Memory B cell (primary cell): ENCODE measurements at places on chromosomes 6 and 20.

DNA sequence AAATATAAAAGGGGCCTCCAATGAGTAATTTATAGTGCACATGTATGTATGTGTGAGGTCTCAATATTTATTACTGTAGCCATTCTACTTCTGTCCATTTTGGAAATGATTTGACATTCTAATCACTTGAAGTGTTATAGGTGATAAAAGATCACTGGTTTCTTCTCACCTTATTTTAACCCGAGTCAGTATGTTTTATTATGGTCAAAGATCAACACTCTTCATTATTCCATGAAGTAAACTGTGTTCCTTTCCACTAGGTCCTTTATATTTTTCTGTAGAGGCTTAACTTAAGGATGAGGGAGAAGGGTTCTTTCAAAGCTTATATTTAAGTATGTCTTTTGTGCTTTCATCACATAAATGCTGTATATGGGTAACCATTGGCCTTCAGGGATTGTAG, 47.2 kb downstream of the FAM83B start:
- no peak for DNase-seq

DNA sequence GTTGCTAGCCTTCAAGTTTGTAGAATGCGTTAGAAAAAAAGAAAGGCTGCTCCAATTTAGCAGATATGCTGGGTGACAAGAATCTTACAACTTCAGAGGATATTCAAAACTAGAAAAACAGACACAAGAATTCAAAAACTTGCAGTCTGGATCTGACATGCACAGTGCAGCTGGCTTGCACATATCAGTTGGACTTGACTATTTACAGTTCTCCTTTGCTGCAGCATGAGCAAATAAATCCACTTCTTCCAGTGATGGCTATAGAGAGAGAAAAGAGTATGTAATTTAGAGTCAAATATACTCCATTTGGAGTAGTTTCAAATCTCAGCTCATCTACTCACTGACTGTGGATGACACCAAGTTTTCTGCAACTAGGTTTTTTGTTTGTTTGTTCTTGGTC, 247.0 kb downstream of the RIMS1 start:
- DNase-seq = no peak

- DNase-seq = no peak
Observed at GRCh38 chr6:22445946-22446345, 123.4 kb upstream of the HDGFL1 start.

- no peak for DNase-seq
Observed at GRCh38 chr6:55868771-55869479, 6.5 kb downstream of the BMP5 start.

DNA sequence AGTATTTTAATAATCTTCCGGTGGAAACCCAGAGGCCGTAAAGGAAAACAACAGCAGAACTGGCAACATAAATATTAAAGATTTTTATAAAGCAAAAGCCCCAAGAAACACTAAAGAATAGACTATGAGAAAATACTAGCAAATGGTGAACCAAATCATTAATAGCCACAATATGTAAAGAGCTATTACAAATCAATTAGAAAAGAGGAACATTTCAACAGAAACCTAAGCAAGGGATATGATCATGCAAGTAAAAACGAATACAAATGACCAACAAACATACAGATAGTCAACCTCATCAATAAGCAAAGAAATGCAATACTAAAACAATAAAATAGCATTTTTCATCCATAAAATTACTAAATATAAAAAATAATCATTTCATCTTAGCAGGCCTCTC, 3.6 kb downstream of the FBXL4 start:
- no peak for DNase-seq

GRCh38 chr20:14711652-14712051, 374.2 kb upstream of the FLRT3 start:
- no peak for DNase-seq

DNA sequence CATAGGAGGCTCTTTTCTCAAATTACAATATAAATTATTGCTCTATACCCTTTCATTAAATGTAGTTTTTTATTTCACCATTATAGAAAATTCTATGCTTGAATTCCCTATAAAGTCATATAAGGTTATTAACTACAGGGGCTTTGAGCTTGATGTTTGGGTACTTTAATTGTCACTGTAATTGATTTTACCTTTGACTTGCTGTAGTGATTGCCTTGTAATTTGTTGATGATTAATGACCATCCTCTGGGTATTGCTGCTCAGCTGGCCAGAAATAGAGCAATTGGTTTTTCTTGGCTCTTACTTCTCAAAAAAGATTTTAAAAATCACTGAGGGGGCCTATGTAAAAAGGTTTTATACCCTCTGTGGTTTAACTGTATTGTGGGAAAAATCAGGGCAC, 1186.0 kb downstream of the KHDRBS2 start:
- DNase-seq = no peak

GRCh38 chr6:117906958-117907600, at the start of gene SLC35F1:
TSS of gene SLC35F1 (plus strand) at chr6:117907264.
- DNase-seq = no peak

DNA sequence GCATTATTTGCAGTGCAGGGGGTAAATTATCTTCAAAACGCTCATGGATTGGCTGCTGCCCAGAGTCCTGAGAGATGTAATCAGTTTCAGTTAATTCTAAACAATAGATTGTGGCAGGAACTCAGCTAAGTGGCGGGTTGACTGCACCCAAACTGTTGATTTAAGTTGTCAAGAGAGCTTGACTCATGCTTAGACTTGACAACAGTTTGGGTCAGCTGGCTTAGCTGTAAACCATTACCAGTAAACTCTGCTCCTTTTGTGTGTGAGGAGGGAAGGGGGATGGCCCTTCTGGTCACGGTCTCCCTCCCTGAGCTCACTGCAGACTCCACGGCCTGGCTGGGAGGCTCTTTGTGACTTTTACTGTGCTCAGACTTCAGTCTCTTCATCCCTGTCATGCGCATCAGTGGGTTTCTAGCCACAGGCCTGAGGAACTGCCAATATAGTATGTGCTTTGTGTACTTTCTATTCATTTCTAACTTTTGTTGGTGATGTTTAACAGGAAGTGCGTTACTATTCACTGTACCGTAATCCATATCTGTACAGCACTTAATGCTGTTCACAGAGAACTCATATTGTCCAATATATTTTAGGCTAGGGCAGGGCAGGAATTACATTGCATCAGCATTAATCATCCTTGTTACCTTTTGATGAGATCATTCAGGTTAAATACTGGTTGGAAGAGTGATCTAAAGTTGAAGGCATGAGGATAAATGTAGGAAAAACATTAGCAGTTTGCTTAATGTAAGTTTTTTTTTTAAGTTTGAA, 488.3 kb downstream of the CDKAL1 start:
- no peak for DNase-seq

GRCh38 chr6:107571354-107571753, 81.4 kb downstream of the SOBP start:
- DNase-seq = no peak

GRCh38 chr6:153599901-153600300, 439.1 kb upstream of the OPRM1 start:
- no peak for DNase-seq

DNA sequence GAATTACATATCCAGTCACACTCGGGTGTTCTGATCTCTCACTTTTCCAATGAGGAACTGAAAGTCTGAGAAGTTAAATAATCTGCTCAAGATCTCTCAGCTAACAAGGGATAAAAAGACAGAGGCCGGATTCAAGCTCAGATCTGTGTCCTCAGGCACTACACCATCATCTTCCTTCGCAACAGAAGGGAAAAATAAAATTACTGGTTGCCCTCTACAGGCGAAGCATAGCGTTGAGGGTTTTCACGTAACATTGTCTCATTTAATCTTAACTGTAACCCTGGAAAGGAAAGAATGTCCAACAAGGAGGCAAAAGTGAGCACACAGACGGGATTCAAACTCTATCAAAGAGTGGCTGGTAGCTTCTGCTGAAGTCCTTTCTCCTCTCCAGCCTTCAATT, 67.8 kb upstream of the ANKEF1 start:
- no peak for DNase-seq

DNA sequence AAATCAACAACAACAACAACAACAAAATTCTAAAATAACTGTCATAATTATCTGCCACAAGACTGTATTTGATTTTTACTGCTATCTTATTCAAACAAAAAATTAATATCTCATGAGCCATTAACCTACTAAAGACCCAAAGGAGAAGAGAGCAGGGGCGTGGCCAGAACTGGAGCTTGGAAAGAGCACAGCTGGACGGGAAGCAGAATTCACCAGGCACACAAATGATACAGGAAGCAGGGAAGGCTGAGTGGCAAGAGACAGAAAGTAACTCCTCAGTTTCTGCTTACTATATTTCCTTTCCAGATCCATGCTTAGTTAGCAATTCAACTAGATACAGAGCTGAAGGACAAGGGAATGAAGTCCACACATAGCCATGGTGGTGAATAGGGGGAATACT, 54.4 kb downstream of the FKBP5 start:
- DNase-seq = no peak

- DNase-seq = no peak
Observed at GRCh38 chr20:51286758-51287157, 255.8 kb downstream of the NFATC2 start.

- DNase-seq = no peak
Observed at GRCh38 chr6:73923905-73924485, 228.0 kb downstream of the CD109 start.

- no peak for DNase-seq
Observed at GRCh38 chr6:113875470-113875869, 18.3 kb downstream of the MARCKS start.

DNA sequence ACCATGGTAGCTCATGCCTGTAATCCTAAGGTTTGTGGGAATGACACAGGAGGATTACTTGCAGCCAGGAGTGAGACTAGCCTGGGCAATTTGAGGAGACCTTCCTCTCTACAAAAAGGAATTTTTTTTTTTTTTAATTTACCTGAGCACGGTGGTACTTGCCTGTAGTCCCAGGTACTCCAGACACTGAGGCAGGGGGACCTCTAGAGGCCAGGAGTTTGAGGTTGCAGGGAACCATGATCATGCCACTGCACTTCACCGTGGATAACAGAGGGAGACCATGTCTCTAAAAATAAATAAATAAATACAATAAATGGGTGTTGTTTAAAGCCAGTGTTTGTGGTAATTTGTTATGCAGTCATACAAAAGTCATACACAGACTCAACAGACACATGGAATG, 2.4 kb upstream of the HLA-F start:
- DNase-seq = no peak

DNA sequence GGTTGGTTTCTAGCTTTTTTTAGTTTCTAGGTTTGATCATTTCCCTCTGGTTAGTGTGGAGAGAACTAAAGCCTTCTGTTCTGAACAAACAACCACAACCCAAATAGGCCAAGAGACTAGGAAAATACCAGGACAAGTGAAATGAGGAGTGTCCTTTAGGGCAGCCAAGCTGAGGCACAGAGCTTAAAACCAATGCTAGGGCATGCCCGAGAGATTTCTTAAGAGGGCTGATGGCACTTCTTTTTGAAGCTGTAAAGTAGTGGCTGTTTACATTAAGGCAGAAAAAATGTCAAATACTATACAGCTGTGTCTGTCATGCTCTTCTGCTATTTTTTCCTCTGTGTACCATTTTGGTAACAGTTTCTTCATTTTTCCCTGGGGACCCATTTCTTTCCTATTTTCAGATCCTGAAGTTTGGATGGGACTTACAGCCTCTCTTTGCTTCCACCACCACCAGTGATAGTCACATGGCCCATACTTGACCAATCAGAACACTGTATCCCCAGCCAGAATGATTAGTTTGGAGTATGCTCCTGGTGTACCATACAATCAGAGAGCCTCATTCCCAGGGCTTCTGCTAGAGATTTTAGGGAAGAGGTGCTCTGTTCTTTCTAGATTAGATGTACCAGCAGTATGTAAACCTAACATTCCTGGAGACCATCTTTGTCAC, 154.4 kb downstream of the BMP2 start:
- no peak for DNase-seq

GRCh38 chr6:88982720-88983119, 19.3 kb upstream of the RNGTT start:
- no peak for DNase-seq

DNA sequence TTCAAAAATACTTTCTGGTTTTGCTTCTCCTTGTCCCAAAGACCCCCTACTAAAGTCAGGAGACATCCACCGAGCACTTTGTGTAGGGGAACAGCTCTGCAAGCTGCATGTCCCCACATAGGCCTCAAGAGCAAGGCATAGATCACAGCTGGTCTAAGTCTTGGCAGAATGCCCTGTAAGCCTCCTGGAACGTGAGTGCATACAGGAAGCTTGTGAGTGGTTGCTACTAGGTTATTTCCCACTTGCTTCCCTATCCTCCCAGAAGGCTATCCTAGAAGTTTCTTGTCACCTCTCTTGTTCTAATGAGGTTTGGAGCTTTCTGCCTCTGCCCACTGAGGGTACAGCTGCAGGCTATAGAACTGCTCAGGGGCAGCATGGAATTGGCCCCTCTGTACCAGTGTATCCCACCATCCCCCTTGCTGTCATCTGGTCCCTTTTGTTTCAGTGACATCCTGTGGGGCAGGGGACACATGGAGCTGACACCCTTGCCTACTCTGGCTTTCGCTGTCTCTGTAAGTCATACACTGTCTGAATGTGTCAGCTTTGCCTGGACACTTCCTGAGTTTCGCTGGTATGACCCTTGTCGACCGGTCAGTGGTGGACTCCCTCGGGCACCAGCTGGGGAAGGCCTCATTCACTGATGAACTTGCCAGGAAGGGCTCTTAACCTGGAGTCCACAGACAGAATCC, 35.6 kb upstream of the KCNK16 start:
- no peak for DNase-seq
